Activated CD4-positive, alpha-beta T cell treated with anti-CD3 and anti-CD28 coated beads, Interleukin-2, Interleukin-4, amounts not matched to agents 100 ng/mL and 50 ng/mL, durations not matched to agents 16 hours and 8 hours (primary cell): ENCODE measurements at places on chromosomes 2 and 18.
A peak's percentile ranks its signal among the peaks of the same experiment; 100 is the strongest.

DNA sequence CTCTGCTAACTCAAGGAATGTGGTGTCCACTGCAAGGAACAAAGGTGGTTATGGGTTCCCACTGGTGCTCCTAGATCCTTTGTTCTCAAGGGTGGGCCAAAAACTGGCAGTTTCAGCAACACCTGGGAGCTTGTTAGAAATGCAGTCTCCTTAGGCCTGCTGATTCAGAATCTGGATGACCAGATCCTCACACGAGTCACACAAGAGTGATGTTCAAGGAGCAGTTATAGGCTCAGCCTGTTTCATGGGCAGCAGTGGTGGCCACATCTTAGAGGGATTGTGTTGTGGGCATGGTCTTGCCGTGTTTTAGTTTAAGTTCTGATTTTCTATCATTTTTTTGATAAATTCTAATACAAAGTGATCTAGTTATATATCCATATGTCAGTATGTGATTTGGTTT is 28.7 kb upstream of the MGAT5 start:
- DNase-seq, result no peak

GRCh38 chr2:157691131-157691530 is 62.5 kb upstream of the ACVR1C start:
- no peak for DNase-seq

- no peak for DNase-seq
Measured at GRCh38 chr2:191565647-191566198, 112.2 kb upstream of the NABP1 start.

- DNase-seq, result no peak
Measured at GRCh38 chr2:134031539-134031938, 222.3 kb upstream of the MGAT5 start.

DNA sequence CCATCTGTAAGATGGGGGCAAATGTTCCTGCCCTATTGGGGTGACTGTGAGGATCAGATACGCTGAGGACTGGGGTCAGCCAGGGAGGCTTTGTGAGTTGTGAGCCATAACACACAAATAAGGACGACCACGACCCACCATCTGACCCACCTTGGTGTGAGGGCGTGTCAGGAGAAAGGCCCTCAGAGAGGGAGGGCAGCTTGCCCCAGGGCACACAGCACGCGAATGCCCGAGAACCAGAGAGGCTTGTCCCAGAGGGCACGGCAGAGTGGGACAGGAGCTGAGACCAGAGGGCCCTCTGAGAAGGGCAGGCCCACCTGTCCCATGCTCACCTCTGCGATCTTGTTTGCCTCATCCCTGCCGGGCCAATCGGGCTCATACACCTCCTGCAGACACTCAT is 36.7 kb downstream of the BIN1 start:
- DNase-seq, result no peak

- no peak for DNase-seq
Measured at GRCh38 chr2:128732976-128733431, 414.3 kb upstream of the HS6ST1 start.

GRCh38 chr2:191020742-191021381 is 6.9 kb upstream of the STAT1 start:
- DNase-seq, result peak; percentile 65

GRCh38 chr2:218430721-218431120 is 11.8 kb downstream of the VIL1 start:
- no peak for DNase-seq

GRCh38 chr2:10331027-10331701 is 28.5 kb downstream of the HPCAL1 start:
- DNase-seq, result peak; percentile 76
